ENCODE measurements at places on chromosomes 7 and 10.
A peak's percentile ranks its signal among the peaks of the same experiment; 100 is the strongest.

GRCh38 chr10:89203237-89203636 lies 3.9 kb downstream of the CH25H start:
- no peak for DNase-seq

- DNase-seq: no peak
These were observed 114.8 kb downstream of the SH3PXD2A start for GRCh38 chr10:103740611-103741010.

GRCh38 chr7:117963264-117964197 lies 90.3 kb upstream of the CTTNBP2 start:
- DNase-seq: no peak

- DNase-seq: peak; percentile 21
These were observed 95.4 kb downstream of the ELMO1 start for GRCh38 chr7:37352974-37353948.

DNA sequence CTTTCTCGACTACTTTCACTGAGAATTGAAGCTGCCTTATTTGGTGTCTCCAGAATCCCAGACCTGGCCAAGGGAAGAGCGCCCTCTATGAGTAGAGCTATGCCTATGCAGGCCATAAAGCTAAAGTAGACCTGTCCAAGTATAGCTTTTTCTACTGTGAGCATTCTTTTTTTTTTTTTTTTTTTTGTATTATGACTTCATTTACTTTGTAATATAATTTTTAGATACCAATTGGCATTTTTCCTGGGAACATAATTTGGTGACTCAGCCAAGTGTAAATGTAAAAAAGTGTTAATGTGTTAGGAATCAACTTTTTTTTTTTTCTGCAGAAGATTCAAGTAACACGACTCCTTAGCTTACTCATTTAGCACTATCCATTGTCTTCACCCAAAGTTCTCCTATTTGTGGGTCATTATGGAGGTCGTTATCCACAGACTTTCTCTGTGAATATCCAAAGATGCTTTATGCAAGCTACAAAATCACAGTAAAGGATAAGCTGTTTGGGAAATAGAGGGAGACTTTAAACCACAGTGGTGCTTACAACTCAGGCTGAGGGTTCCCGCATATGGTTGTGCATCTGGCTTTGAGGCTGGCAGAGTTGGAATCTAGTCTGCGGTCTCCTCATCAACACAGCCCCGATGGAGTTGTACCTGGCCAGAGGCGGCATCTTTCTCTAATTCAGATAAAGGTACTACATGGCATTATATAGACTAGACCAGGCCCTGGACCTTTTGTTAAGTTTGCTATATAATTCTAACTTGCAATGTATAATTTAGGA lies 1040.2 kb upstream of the SORCS1 start:
- no peak for DNase-seq

DNA sequence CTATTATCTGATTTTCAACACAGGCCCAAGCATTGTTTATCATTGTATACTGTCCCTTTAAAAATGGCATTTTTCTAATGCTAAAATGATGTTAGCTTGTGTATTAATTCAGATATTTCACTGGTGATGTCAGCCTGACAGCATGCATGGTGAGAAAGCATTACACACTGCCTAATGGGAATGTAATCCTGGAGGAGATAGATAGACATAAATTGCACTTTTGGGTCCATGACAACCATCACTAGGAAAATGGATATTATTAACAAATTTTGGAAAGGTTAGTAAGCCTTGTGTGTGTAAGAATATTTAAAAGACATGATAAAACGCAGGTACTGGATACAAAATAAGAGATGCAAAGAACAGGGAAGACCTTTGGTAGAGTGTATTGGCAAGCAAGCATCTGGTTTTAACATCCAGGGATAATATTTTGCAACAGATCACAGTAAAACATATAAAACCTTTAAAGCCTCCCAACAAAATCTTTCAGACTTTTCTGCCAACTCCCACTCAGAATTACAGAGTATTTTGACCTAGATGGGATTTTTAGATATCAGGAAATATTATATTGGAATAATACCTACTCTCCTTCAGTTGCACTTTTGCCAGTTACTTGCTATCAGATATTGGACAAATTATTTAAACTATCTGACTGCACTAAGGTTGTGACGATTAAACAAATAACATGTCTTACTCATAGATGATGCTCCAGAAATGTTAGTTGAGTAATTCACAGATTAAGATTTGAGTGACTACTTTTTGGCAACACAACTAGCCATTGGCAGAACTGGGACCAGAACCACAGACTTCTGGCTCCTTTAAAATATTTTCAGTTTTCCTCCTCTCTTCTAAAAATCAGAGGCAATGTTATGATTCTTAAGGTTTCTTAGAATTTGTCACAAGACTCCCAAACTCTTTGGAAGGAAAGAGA lies 291.6 kb upstream of the SEMA3C start:
- DNase-seq: no peak

GRCh38 chr7:30303312-30304039 lies 19.1 kb downstream of the ZNRF2 start:
- DNase-seq: no peak

DNA sequence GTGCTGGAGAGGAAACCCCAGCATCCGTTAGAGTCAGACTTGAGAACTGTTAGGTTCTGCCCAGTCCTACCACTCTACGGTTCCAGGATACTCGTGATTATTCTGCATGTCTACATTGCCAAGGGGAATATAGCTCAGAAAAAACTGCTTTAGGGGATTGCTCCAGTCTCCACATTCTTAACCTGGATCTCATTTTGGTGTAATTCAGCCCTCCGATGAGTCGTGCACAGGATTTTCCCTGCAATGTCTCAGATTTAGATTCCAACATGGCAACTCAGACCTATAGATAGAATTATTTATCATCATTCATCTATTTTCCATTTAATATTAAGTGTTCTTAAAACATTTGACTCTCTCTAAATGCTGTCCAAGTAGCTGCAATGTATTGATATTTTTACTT lies 121.1 kb upstream of the ZEB1 start:
- DNase-seq: no peak

DNA sequence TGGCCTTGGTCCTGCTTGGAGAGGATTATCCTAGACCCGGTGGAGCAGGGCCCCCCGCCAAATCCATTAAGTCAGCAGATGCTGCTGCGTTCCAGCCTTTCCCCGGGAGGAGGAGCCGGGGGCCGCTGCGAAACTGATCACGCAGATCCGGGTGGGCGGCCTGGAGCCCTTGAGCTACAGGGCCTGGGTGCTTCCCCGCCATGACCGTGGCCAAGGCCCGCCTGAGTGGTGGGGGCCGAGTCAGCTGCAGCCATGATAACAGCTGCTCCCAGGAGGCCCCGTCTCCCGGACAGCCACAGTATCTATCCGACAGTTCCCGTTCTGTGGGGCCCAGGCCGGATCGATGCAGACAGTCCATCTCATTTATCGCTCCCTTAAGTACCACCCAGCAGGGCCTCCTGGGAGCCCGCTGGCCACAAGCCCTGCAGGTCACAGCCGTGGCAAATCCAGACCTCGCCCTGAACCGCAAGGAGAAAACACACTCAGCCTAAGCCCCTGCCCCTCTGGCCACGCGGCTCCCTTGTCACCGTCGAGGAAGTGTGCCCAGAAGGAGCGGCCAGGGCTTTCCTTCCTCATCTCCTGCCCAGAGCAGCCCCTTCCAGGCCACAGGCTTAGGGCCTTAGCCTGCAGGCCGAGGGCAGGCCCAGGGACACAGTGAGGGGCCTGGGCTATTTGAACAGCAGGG lies 34.4 kb upstream of the SLC29A4 start:
- DNase-seq: no peak

DNA sequence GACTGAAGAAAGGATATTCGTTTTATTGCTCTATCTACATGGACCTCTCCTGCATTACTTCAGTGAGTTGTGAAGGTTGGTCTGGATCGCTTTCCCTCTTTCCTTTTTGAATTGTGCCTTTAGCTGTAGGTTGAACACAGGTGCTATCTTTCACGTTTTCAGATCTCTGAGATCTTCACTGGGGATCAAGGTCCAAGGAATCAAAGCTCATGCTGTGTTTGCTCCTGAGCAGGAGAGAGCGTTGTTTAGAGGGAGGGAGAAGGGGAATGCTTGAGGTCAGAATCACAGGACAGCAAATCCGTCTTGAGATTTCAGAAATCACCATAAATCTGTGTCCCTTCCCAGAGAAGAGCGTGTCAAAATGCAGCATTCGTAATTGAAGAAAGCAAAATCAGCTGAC lies 105.0 kb downstream of the INSYN2A start:
- no peak for DNase-seq

DNA sequence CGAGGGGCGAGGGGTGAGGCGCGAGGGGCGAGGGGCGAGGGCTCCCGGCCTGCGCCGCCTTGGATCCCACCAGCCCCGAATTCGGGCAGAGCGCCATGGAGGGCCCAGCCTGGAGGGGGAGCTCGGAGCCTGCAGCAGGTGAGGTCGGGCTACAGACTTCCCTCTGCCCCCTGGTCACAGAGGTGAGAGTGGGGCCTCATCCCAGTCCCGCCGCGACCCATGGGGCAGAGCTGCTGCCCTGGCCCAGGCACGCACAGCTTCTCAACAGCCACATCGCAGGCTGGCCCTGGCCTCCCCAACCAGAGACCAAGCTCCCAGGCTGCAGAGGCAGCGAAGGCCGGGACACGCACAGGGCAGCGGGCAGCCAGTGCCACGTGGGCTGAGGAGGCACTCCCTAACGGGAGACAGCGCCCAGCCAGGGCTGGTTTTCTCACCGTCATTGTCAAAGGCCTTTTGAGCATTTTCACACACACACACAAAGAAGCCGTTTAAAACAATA lies 191.8 kb downstream of the PTPRN2 start:
- DNase-seq: no peak

GRCh38 chr7:133108023-133108422 lies 26.1 kb upstream of the CHCHD3 start:
- DNase-seq: no peak

DNA sequence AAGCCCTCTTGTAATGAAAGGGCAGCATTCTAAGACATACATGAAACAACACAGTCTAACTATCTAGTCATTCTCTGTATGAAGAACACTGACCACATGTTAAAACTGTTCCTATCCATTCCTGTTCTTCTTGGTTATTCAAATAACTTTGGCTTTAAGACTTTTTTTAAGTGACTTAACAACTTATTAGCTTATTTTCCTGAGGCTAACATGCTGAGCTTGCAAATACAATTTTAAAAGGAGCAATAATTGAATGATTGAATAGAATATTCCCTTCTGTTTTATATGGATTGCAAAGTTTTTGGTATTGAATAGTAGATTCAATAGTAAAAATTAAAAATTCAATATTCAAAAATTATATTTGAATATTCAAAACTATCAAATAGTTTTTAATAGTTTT lies 92.3 kb downstream of the HTR5A start:
- DNase-seq: no peak

GRCh38 chr10:26621889-26622711 lies 75.4 kb upstream of the PDSS1 start:
- DNase-seq: no peak

GRCh38 chr7:43590862-43591557 lies 8.1 kb downstream of the STK17A start:
- no peak for DNase-seq

GRCh38 chr10:1159131-1160061 lies 103.2 kb downstream of the WDR37 start:
- DNase-seq: no peak

- DNase-seq: no peak
These were observed 434.9 kb upstream of the KLF6 start for GRCh38 chr10:4219901-4220300.

- DNase-seq: no peak
These were observed 69.3 kb downstream of the ALOX5 start for GRCh38 chr10:45443101-45444009.

- no peak for DNase-seq
These were observed 509.0 kb upstream of the PODXL start for GRCh38 chr7:132065193-132065988.

- no peak for DNase-seq
These were observed 47.8 kb upstream of the GDF10 start for GRCh38 chr10:47252093-47252780.

DNA sequence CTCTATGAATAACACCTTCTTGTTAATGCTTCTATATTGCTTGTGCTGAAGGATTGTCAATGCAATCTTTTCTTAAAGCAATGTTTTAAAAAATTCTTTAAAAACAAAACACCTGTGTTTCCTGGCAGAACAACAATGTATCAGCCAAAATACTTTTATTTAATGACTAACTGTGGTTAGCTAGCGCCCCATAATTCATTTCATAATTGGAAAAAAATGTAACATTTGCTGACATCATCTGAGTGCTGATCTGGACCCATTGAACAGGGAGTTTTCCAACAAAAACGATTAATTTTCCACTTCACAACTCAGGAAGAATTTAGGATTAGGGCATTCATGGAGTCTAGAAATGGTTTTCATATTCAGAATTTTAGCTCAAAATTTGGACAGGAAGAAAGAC lies 137.6 kb upstream of the CDK6 start:
- DNase-seq: no peak

DNA sequence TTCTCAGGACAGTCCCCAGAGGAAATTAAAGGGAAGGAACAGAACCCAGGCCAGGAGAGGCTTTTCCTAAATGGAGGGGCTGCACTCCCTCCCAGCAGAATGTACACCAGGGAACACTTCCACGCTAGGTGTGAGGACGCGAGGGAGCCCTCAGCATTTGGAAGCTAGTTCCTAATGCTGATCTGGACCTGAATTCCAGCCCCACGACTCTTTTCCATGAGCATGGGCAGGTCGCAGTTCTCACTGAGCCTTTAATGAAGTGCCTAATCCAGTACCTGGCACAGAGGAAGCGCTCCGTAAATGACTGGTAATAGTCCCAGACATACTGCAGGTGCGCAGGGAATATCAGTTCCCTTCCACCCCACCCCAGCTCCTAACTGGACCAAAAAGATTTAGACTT lies 1.1 kb downstream of the ALOX5 start:
- DNase-seq: no peak

- DNase-seq: no peak
These were observed 25.0 kb downstream of the ZDHHC6 start for GRCh38 chr10:112421731-112422130.

- no peak for DNase-seq
These were observed 112.7 kb downstream of the CCNY start for GRCh38 chr10:35448687-35449662.

GRCh38 chr7:3862774-3863173 lies 561.7 kb downstream of the SDK1 start:
- DNase-seq: no peak

DNA sequence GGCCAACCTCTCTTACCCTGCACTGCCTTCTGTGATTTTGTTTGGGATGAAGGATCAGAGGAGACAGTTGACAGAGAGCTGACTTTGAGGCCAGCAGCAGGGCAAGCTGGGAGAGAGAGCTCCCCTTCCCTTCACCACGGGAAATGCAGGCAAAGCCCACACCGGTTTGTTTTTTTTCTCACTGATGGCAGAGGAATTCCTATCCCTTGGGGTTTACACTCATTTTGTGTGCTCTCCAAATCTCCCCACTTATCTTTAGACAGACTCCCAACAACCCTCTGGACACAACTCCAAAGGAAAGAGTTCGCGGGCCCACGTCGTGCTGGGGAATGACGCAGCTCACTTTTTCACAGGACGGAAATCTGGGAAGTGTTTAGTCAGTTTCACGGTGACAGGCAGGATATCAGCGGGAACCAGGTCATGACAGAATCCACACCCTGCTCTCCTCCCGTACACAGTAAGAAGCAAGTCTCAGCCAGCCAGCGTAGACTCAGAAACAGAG lies 68.3 kb upstream of the FAM171A1 start:
- no peak for DNase-seq

Data from NCI-H2107 (cell line).